ENCODE measurements at places on chromosomes 6 and 20.

DNA sequence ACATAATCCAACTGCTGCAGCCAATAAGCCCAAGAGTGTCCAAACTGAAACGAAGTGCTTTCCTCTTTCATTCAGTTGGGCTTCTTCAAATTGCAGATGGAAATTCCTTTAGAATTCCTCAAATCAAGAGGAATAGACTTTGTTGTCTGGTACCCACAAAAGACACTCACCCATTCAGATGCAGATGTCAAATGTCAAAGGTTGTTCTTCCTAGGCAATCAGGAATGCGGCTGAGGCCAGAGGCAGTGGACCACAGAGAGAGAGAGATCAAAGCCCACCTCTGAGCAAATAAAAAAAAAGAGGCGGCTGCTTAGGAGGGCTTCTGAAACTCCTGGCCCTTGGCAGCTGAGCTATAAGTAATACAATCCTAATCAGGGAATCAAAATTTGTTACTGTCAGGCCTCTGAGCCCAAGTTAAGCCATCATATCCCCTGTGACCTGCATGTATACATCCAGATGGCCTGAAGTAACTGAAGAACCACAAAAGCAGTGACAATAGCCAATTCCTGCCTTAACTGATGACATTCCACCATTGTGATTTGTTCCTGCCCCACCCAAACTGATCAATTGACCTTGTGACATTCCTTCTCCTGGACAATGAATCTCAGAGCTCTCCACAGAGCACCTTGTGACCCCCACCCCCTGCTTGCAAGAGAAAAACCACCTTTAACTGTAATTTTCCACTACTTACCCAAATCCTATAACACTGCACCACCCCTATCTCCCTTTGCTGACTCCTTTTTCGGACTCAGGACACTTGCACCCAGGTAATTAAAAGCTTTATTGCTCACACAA is 303.0 kb upstream of the GJE1 start:
- no peak for DNase-seq

DNA sequence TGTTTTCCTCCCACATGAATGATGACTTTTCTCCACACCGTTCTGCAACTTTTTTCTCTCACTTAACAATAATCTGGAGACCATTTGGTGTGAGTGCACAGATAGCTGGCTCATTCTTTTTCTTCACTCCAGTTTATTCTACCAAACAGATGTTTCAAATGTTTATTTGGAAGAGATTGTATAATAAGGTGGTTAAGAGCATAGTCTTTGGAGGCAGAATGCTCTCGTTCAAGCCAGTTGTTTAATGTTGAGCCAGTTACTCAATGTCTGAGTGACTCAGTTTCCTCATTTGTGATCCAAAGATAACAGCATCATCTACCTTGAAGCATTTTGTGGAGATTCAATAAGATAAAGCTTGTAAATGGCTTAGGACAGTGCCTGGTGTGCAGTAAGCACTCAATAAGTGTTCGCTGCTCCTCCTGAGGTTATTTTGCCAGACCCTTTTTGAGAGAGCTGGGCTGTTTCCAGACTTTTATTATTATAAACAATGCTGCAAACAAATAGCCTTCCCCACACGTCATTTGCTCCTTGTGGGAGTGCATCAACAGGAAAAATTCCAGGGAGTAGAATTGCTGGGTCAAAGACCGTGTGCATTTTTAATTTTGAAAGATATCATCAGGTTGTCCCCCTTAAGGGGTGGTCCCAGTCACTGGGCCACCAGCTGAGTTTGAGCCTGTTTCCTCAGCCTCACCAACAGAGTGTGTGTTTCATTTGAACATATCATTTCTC is 70.6 kb downstream of the VEGFA start:
- no peak for DNase-seq

DNA sequence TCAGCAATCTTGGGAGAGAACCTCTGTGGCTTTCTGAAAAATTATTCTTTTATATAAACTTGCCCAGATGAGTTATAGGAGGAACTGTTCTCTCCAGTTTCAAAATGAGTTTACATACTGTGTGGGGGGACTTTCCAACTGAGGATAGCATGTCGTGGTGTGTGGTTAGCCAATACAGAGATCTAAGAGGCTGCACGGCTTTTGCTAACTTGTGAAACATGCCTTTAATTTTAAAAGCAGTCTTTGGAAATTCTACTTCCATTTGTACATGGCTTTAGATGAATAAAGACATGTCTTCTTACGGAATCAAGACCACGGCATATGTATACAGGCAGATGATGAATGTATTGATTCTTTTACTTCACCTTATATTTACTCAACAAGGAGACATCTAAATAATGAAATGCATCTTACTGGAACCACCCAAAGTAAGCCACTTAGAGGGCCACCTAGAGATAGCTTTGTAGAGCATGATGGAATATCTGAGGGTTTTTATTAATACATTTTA is 39.8 kb downstream of the HIVEP1 start:
- DNase-seq, result no peak

GRCh38 chr6:28947067-28947765 is 23.4 kb upstream of the TRIM27 start:
- no peak for DNase-seq

DNA sequence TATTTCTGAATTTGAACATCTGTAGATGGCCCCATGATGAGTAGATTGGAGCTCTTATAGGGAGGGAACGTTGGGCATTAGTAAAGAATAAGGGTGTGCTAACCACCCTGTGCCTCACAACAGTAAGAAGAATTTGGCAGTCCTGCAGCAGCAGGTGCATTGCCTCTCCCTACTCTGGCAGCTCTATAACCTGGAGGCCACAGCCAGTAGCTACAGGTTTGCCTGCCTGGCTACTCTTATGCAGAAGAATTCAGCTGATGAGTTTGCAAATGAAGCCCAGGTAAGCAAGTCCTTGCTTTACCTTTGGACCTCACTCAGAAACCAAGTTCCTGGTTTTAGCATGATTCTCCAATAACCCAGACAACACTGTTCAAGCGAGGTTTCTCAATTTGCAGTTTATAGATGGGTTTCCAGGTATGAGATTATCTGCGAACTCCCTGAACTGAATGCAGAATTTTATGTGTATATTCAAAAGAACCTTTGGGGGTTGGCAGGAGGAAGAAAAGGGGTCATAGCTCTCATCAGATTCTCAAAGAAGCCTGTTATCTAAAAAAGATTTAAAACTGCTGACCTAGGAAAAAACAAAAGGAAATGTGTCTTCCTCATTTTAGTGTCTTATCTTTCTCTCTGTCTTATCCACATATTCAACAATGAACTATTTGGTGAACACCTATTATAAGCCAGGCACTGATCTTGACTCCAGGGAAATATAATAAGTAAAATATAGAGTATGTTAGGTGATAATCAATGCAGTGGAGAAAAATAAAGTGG is 18.9 kb downstream of the TREML1 start:
- no peak for DNase-seq

GRCh38 chr20:20443504-20443903 is 75.6 kb downstream of the INSM1 start:
- no peak for DNase-seq

GRCh38 chr20:8933381-8933807 is 135.5 kb upstream of the PLCB4 start:
- DNase-seq, result no peak

GRCh38 chr6:2988094-2988425 is 11.6 kb upstream of the NQO2 start:
- DNase-seq, result no peak

- no peak for DNase-seq
These were observed 14.4 kb downstream of the NT5E start for GRCh38 chr6:85464260-85464644.
